Adipose tissue (tissue), 3 donors: ENCODE measurements at places on chromosomes 5 and 9. TPM values are rescaled to one million over a fixed set of nuclear protein-coding genes. Genes with fewer than 3 reads are reported as not detected.

FAM219A gene
- polyA plus RNA-seq = 13.6 TPM

TLX3 gene
- polyA plus RNA-seq = not detected

UNC5A gene
- 0.51 TPM for polyA plus RNA-seq

C8G gene
- 1.1 TPM for polyA plus RNA-seq

CCNI2 gene
- not detected for polyA plus RNA-seq

LECT2 gene
- polyA plus RNA-seq = not detected

INSL6 gene
- not detected for polyA plus RNA-seq

ACSL6 gene
- 0.64 TPM for polyA plus RNA-seq

LIFR gene
- polyA plus RNA-seq = 23.7 TPM

CCNJL gene
- 0.09 TPM for polyA plus RNA-seq

ECSCR gene
- polyA plus RNA-seq = 80.6 TPM
